ENCODE measurements at places on chromosomes 6 and 20. TPM values are rescaled to one million over a fixed set of nuclear protein-coding genes. Genes with fewer than 3 reads are reported as not detected.

Gene SDC4
- 129 TPM for total RNA-seq

Gene TNXB
- total RNA-seq: 4.8 TPM

Gene OR2H2
- total RNA-seq: not detected

Gene GPR6
- not detected for total RNA-seq

Gene GABRR1
- not detected for total RNA-seq

Gene EPPIN
- not detected for total RNA-seq

Gene GSTA4
- total RNA-seq: 25.9 TPM

Gene C20orf202
- not detected for total RNA-seq

Gene MOXD1
- 15.1 TPM for total RNA-seq

Gene HLA-DOB
- total RNA-seq: 0.43 TPM

Gene KIAA0408
- 1.3 TPM for total RNA-seq

Gene ADGRF1
- under 0.01 TPM for total RNA-seq

Gene KIF6
- 0.32 TPM for total RNA-seq

Gene FGD2
- total RNA-seq: not detected

Gene GGTLC1
- total RNA-seq: not detected

Gene GSTA2
- not detected for total RNA-seq

Gene RNF39
- not detected for total RNA-seq

Data from fibroblast of villous mesenchyme (primary cell).